ENCODE measurements at places on chromosomes 11 and 22.
A peak's percentile ranks its signal among the peaks of the same experiment; 100 is the strongest.

- DNase-seq, result no peak
Measured at GRCh38 chr11:12404436-12404835, 27.1 kb downstream of the PARVA start.

DNA sequence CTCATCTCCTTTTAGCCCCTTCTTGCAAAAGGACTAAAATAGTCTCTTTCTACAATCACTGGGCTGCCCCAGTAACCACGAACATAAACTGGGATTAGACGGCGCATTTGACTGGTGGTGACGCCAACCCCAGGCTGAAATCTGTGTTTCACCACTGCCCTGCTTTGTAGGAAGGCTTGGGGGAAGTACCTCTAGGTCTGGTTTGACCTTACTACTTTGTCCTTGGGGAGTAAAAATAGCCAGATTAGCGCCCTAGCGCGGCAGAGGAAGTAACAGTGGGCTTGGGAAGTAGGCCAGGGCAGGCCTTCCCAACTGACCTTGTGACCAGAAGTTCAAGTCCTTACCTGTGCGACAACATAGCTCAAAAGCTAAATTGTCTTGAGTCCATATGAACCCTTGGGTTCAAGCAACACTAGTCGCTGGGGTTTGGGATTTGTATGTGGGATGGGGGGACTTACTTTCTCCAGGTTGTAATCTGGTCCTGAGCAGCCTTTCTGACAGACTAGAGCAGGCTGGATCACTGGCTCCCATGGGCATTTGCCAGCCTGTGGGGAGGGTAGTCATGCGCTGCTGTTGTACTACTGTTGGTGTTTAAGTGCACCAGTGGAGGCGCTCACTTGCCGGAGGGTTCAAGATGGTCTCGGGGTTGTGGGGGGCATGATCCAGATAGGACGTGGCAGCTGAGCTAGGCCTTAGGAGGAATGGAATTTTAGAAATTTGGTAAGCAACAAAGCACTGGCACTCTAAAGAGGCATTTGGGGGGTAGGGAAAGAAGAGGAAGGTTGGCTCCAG, 953 bp upstream of the PACS1 start:
- peak; percentile 92 for DNase-seq

GRCh38 chr11:126363706-126364248, 8.3 kb downstream of the ST3GAL4 start:
- no peak for DNase-seq

GRCh38 chr11:114256176-114256966, 39.8 kb upstream of the NNMT start:
- no peak for DNase-seq

DNA sequence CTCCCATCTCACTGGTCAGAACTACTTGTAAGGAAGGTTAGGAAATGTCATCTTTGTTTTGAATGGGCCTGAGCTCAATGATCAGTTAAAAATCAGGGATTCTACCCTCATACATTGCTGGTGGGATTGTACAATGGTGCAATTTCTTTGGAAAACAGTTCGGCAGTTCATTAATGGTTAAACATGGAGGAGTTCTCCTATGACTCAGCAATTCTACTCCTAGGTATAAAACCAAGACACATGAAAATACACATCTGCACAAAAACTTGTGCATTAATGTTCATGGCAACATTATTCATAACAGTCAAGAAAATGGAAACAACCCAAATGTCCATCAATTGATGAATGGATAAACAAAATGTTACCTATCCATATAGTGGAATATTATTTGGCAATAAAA, 4.9 kb upstream of the APOA5 start:
- no peak for DNase-seq

GRCh38 chr22:36369922-36370791, 17.6 kb downstream of the MYH9 start:
- peak; percentile 64 for DNase-seq

DNA sequence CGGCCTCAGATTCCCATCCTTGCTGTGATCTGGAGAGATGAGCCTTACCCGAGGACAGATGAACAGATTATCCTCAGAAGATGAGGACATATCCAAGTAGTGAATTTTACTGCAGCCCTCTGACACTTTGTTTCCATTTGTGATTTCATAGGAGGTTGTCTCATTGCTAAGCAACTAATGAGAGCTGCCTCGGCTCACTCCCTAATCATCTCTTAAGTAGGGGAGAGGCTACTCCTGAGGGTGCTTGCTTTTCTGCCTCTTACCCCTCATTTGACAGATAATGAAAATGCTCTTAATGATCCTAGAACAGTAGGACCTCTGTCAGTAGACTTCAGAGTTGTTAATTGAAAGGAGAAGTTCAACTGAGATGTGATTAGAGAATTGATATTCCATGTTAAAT, 150.9 kb downstream of the TBC1D22A start:
- no peak for DNase-seq

GRCh38 chr11:22677153-22677903, 10.9 kb downstream of the GAS2 start:
- peak; percentile 6 for DNase-seq

DNA sequence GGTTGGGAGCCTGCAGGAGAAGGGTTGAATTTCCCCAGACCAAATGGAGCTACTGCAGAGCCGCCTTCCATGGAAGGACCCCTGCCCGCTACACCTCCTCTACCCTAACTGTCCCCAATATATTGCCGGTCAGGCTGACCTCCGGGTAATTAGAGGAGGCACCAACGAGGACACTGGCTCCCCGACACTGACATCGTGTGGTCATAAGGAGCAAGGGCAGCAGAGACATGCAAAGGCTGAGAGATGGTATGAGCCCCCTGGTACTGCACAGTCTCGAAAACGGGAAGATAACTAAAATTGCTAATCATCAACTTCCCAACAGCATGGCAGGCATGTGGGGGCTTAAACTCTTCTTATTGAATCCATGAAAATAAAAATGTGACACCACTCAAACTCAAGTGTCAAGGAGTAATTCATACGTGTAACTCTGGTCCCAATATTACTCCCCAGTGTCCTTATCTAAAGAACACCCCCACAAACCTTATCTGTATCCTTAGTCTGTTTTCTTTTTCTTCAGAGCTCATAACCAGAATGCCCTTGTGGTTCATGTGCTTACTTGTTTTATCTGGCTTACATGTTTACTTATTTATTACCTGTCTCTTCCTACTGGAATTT, 4.4 kb downstream of the CAVIN3 start:
- DNase-seq, result peak; percentile 71

DNA sequence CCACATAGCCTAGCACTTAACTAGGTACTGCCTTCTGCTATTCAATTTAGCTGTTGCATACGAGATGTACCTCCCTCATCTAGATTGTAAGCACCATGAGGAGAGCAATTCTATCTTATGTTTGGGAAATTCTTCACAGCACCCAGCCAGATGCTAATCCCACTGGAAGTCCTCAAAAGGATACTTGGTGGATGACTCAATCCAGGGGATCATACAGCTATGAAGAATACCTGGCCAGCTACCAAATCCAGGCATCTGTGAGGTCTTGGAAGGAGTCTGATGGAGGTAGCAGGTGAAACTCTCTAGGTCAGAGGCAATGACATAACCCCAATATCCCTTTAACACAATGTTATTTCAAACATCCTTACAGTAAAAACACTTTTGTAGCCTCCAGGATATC, 167.8 kb upstream of the NCAM1 start:
- DNase-seq, result no peak

- no peak for DNase-seq
Measured at GRCh38 chr11:103699216-103699615, 337.2 kb upstream of the DDI1 start.

DNA sequence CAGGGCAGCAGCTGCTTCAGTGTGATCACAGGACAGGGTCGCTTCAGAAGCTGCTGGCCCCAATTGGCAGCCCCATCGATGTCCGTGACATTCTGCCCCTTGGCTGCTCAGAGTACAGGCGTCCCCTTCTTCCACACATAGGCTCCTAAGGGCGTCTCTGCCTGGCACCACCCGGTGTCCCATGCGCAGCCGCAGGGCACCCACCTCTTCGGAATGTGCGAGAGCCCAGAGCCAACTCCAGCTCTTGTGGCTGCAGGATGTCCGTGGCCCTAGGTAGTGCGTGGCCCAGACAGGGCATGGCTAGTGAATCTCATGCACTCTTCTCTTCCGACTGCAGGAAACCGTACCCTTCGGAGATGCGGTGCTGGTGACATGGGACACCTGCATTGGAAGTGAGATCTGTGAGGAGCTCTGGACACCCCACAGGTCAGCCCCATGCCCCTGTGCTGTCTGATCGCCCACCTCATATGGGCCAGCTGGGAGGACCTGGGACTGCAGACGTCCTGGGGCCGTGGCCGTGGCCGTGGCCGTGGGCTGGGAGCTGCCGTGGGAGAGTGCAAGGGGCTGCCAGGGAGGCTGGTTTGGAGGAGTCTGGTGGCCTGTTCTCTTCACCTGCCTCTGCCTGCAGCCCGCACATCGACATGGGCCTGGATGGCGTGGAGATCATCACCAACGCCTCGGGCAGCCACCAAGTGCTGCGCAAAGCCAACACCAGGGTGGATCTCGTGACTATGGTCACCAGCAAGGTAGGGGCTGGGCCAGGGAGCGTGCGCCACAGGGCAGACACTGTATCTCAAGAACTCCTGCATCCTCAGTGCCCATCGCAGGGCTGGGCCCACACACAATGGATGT, 20.2 kb downstream of the NADSYN1 start:
- no peak for DNase-seq

GRCh38 chr11:86934582-86934900, 20.7 kb downstream of the FZD4 start:
- no peak for DNase-seq

GRCh38 chr11:70454197-70454767, 56.0 kb downstream of the CTTN start:
- DNase-seq, result no peak

GRCh38 chr11:87518266-87518665, 480.5 kb downstream of the TMEM135 start:
- no peak for DNase-seq

DNA sequence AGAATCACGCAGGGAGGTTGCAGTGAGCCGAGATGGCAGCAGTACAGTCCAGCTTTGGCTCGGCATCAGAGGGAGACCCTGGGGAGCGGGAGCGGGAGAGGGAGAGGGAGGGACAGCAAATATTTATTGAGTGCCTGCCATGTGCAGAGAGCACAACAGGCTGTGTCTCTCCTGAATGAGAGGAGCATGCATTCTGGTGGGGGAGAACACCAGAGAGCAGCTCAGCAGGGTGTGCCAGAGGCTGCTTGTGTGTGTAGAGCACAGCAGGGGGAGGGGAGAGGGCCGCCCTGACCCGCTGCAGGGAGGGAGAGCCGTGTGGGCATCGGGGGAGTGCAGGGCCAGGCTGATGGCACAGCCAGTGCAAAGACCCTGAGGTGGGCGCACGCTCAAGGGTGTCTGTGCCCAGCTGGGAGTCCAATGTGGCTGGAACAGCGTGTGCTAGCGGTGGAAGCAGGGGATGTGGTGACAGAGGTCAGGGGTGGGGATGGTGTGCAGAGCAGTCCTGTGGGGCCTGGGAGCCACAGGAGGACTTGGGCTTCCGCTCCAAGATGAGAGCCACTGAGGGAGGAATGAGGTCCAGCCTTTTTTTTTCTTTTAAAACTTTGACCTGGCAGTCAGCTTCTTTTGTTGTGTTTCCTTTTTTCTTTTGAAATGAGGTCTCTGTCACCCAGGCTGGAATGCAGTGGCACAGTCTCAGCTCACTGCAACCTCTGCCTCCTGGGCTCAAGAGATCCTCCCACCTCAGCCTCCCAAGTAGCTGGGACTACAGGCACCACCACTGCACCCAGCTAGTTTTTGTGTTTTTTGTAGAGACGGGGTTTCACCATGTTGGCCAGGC, 12.0 kb downstream of the PPIL2 start:
- DNase-seq, result no peak

GRCh38 chr11:129770993-129771392, 44.7 kb upstream of the TMEM45B start:
- no peak for DNase-seq

DNA sequence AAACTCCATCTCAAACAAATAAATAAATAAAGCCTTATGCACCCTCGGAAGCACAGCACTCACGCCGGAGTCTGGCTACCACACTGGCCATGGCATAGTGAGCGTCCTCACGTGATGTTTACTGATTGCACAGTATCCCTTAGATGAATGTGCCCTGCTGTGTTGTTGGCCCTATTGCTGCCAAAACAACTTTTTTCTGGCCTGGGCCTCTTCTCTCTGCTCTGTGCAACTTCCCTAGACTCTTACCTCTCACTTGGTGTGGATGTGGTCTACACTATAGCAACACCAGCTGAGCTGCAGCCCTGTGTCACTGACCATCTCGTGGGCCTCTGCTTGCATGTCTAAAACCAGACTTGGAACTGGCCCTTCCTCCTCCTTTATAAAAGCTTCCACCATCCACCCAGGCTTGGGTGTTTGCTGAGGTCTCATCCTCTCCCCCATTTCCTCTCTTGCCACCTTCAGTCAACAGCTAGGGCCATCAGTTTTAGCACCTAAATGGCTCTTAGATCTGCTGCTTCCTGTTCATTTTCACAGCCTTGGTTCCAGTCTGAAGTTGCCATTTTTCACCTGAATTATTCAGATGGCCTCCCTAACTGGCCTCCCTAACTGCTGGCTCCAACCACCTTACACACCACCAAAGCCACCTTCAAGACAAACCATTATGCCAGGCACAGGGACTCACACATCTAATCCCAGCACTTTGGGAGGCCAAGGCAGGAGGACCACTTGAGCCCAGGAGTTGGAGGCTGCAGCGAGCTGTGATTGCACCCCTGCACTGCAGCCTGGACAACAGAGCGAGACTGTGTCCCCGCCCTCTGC, 9.2 kb downstream of the ZNF74 start:
- no peak for DNase-seq

- no peak for DNase-seq
Measured at GRCh38 chr11:46948378-46949131, 12.0 kb downstream of the CSTPP1 start.

DNA sequence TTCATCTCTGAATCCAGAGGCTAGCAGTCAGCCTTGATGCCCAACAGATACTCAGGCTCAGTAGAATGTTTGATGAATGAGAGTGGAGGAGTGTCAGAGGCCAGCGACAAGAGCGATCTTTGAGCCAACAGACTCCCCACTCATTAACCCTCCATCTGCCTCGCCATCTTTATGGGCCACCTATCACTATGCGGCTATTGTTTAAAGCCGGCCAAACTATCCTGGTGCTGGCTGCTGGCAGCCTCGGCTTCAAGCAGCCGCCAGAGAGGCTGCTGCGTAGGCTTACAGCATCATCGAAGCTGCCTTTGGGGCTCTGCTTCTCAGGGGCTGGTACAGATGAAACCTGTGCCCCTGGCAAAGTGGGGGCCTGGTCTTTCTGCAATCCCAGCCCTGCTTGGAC, 525.6 kb downstream of the INSC start:
- no peak for DNase-seq
